ENCODE measurements at places on chromosomes 12 and 14.

DNA sequence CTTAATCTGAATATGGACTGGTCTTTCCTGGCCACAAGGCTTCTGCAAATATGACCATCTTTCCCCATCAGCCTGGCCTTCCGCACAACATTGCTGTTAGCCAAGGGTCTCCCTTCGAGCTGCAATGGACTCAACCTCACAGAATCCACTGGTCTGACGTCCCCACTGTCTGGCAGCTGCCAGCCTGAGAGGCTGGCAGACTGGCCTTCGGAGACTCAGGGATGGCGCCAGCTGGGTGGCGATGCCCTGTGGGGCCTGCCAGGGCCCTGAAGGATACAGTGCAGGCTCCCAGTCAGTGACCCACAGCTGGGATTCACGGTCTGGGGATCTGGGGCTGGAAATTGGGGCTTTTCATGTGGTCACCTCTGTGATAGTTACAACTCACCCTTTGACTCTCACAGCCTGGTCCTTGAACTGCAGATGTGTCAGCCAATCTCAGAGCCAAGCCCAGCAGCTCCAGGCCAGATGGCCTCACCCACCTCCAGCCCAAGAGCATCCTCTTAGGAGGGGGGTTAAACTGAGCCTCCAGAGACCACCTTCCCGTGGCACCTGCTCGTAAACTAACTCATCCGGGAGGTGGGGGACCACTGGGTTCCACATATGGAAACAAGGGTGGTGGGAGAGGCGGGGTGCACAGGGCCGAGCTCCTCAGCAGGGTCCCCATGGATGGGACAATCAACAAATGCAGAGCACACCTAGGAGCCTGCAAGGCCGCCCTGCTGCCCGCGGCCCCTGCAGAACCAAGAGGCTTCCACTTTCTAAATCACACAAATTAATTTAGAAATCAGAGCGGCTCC is 21.1 kb upstream of the C14orf180 start:
- DNase-seq = no peak

GRCh38 chr12:13345722-13346121 is 149.2 kb downstream of the EMP1 start:
- DNase-seq = no peak

GRCh38 chr14:60722357-60723115 is 1.6 kb downstream of the SIX4 start:
- peak; percentile 1 for DNase-seq

DNA sequence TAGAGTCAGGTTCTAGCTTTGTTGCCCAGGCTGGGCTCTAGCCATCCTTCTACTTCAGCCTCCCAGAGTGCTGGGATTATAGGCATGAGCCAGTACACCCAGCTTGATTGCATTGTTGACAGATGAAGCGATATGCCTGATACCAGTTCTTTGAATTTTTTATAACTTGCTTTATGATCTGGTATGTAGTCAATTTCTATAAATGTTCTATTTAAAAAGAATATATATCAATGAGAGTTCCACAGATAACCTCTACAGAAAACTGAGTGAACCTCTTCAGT is 99.8 kb downstream of the DIP2B start:
- DNase-seq = no peak

- peak; percentile 16 for DNase-seq
Measured at GRCh38 chr14:88168498-88169165, 154.4 kb downstream of the KCNK10 start.

DNA sequence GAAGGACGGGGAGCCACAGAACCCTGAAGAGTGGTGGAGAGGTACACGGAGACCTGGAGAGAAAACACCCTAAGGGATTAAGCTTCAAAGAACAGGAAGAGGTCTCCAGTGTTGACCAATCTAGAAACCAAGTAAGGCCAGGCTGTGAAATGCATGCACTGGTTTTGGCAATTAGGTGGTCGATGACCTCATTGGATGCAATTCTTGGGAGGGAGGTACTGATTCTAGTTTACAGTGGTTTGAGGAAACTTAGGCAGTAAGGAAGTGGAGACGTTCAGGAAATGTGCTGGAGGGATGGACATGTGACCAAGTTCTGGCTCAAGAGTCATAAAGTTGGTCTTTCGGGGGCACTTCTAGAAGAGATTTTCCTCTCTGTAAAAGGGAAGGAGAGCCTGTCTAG is 91.3 kb upstream of the CEP83 start:
- no peak for DNase-seq

DNA sequence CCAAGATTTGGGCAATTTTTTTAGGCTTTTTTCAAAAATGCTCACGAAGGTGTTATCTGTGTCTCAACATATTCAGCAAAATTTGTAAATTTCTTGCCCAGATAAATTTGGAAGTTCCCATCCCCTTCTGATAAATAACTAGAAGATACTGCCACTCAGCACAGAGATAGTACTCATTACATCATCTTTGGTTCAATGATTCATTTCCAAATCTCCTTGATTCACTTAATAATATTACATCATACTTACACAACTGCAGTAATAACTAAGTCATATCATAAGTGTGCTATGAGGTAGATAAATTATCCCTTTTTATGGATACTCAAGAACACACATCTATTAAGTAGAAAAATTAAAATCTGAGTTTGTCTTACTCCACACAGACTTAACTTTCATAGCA is 89.4 kb downstream of the RPAP3 start:
- DNase-seq = no peak

- no peak for DNase-seq
Measured at GRCh38 chr12:120468325-120468820, 1.2 kb downstream of the SRSF9 start.

DNA sequence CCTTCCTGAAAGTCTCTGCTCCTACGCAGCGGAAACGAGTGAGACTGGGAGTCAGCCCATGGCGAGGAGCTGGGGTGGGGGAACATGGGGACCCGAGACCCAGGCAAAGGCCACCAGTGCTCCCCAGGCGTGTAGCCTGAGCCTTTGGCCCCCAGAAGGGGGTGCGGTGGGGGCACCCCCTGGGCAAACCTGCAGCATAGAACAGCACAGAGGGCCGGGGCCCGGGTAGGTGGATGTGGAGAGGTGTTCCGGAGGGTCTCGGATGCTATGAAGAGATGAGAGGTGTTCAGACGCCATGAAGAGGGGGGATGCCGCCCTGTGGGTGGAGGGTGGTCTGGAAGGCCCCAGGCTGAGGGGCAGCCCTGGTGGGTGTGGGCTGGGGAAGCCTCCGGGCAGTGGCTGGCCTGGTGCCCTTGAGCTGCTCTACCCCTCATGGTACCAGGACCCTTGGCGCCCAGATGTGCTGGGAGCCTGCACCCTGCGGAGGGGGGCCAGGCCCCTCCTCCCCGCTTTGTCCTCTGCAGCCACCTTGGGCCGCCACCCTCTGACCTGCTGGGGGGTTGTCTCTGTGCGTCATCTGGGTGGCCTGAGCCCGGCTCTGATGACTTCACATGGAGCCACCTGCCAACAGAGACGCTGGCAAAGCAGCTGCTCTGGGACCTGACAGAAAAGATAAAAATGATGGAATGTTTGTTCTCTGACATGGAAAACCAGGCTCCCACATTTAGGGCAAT is 83.4 kb downstream of the KIF26A start:
- DNase-seq = no peak

GRCh38 chr12:54333420-54334034 is 8.6 kb downstream of the COPZ1 start:
- no peak for DNase-seq

DNA sequence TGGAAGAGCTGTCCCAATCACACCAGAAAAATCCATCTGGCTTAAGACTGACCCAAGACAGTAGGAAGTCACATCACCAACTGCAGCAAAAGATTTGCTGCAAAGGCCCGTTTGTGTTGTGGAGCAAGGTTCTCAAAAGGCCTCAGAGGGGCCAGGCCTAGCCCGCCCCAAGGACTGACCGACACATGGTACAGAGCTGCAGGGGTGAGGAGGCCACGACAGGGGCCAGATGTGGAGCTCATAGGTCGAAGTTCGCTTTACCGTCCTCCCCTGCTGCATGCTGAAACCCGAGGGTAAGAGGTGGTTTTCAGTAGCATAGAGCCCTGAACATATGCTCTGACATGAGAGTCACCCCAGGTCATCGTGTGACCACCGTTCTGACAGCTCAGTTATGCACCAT is 35.5 kb downstream of the PLBD1 start:
- DNase-seq = no peak

DNA sequence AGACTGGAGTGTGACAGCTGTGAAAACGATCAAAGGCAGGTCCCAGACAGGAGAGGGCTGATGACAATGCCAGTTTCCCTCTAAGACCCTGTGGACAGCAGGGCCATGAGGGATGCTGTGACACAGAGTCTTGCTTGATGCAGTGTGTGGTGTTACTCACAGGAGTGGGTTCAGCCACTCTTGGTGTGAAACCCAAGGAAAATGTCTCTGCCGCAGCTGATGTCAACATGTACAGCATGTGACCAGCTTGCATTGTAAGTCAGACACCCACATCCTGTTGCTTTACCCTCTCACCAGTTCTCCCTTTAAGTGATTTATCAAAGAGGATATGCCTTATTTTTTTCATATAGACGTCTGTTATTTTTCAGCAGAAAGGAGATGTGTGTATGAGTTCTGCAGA is 268.6 kb downstream of the BTG1 start:
- peak; percentile 71 for DNase-seq

GRCh38 chr14:89720741-89721729 is 233.5 kb downstream of the EFCAB11 start:
- peak; percentile 37 for DNase-seq

DNA sequence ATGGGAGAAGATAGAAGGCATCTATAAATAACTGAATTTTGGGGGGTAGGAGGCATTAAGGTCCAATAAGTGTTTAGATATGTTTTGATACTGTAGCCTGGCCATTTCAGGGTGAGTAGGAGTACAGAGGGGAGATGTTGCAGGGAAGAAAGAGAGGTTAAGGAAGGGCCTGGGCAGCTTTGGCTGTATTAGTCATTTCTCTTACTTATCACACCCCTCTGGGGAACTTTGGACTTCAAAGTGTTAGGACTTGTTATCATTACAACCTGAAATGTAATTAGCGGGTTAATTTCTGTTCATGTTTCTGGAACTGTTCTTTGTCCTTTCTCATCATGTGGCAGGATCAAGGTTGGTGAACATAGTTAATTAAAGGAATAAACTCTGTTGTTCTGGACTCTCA is 40.3 kb downstream of the SUSD6 start:
- no peak for DNase-seq

GRCh38 chr12:442235-442884 is 17.4 kb upstream of the B4GALNT3 start:
- DNase-seq = peak; percentile 6

- DNase-seq = no peak
Measured at GRCh38 chr14:92659765-92660561, 88.5 kb downstream of the LGMN start.

- no peak for DNase-seq
Measured at GRCh38 chr14:99524091-99524661, 43.0 kb downstream of the CCNK start.

GRCh38 chr12:24948757-24949722 is at the start of gene BCAT1:
Gene BCAT1, minus strand, starts transcription at chr12:24949101. Its CDS starts 169 bp downstream, at chr12:24948932.
- peak; percentile 15 for DNase-seq

DNA sequence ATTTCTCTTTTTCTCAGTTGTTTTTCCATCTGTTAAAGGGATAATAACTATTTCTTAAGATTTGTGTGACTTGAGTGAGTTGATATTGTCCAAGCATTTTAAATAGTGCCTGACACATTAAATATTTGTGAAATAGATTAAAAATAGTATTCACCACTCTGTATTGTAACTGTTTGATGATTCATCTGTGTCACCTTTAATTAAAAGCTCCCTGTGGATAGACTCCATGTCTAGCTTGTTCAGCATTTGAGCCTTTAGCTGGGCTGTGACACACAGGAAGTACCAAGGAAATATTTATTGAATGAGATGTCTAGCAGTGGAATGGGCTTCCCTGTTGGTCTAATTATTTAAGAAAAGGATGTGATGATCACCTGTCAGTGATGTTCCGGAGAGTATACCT is 1.8 kb upstream of the GLIPR1L2 start:
- DNase-seq = no peak

DNA sequence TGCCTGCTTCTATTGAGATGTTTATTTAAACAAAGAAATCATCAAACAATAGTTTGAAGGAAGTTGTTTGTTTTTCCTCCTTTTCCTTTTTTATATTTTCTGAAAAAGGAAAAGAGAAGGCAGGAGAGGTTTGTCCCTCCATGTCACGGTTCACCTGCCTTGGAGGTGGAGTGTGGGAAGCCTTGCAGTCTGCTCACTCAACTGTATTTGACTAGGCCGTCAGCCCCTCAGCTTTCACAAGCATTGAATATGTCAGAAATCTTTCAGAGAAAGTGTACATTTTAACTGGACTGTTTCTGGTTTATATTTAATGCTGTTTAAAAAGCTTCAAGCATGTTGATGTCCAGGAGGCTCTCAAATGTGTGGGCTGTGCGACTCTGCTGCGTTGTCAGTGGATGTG is 370.4 kb downstream of the NPAS3 start:
- no peak for DNase-seq

DNA sequence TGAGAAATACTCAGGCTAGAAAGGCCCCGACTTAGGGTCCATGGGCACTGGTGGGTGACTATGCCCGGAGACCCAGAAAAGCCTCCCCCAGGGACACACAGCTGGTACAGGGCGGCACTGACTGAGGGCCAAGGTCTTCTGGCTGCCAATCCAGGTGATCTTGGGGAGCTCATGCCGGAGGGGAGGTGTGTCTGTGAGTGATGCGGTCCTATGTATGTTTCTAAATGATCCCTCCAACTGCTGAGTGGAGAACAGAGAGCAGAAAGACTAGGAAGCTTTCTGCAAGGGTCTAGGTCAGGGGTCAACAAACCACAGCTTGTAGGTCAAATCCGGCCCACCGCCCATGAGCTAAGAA is 391 bp downstream of the SERPINA4 start:
- DNase-seq = no peak

- no peak for DNase-seq
Measured at GRCh38 chr12:94609917-94610443, 40.4 kb downstream of the TMCC3 start.

DNA sequence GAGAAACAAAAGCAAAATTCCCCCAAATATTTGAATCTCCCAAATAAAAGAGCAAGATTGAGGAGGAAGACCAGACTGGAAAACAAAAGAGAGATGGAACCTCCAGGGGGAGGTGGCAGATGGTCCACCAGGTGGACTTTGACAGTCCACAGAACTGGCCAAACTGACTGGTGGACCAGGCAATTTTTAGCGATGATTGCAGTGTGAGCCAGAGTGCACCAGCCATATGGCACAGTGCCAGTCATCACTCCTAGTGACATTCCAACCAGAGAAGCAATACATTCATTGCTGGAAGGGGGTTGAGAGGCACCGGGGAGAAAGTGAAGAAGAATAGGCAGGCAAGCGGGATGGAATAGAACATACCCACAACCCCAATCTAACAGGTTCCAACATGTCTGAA is 182.9 kb downstream of the EXOC5 start:
- DNase-seq = no peak

DNA sequence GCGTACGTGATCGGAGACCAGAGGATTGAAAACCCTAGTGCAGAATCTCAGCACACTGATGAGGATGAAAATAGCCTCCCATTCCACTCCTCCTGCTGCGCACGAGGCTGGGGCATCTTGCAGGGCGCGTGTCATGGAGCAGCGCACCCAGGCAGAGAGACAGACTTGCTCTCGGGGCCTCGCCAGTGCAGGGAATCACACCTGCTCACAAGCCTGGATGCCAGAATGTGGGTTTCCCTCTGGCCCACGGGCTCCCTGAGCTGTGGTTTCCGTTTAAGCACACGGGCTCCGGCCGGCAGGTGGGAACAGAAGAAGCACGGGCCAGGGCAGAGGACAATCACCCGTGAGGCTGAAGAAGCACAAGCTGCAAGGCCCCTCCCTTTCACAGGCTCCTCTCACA is 2.0 kb downstream of the FGF6 start:
- DNase-seq = no peak

GRCh38 chr14:44271637-44272036 is 235.4 kb downstream of the FSCB start:
- no peak for DNase-seq

- DNase-seq = no peak
Measured at GRCh38 chr14:64681796-64682710, 22.2 kb upstream of the PLEKHG3 start.

Data from activated T-helper 9 cell treated with anti-CD3 and anti-CD28 coated beads, Interleukin-2, amount 50 U/mL, for 16 hours (primary cell).